Gastroesophageal sphincter (tissue), 4 donors: ENCODE measurements at places on chromosomes 12 and 14. TPM values are rescaled to one million over a fixed set of nuclear protein-coding genes. Genes with fewer than 3 reads are reported as not detected.

Gene RERGL
- total RNA-seq = 6.0 TPM

Gene GEMIN2
- 15.3 TPM for total RNA-seq

Gene FAM90A1
- total RNA-seq = not detected

Gene ACRBP
- 2.4 TPM for total RNA-seq

Gene DAO
- total RNA-seq = not detected
